ENCODE measurements at places on chromosomes 1 and 21.

GRCh38 chr1:198352975-198353695 is 187.3 kb downstream of the ATP6V1G3 start:
- no peak for DNase-seq

GRCh38 chr1:40582116-40582515 is 50.7 kb downstream of the ZNF684 start:
- DNase-seq, result no peak

GRCh38 chr1:193730017-193730416 is 543.6 kb upstream of the B3GALT2 start:
- no peak for DNase-seq

DNA sequence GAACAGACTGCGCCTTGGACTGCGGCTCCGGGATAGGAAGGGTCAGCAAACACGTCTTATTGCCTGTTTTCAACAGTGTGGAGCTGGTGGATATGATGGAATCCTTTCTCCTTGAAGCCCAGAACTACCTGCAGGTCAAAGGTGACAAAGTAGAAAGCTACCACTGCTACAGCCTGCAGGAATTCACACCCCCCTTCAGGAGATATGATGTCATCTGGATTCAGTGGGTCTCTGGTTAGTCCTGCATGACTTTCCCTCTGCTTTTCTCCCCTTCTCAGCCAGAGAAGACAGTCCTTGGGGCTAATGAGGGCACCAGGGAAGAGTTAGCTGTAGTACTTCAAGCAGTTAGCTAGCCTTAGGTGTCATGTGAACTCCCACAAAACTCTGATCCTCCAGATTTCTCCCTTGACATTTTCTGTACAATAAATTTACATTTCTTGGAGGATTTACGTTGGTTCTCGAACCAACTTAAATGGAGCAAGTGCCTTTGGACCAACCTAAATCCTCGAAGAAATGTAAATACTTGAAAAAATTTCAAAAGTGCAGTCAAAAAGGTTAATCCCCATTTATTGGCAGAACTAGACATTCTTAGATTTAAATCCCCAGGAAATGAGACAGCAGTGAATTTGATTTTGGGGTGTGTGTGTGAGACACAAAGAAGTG is 20.9 kb downstream of the NTMT2 start:
- no peak for DNase-seq

- no peak for DNase-seq
These were observed 136.8 kb upstream of the RUNX3 start for GRCh38 chr1:25066731-25067517.

DNA sequence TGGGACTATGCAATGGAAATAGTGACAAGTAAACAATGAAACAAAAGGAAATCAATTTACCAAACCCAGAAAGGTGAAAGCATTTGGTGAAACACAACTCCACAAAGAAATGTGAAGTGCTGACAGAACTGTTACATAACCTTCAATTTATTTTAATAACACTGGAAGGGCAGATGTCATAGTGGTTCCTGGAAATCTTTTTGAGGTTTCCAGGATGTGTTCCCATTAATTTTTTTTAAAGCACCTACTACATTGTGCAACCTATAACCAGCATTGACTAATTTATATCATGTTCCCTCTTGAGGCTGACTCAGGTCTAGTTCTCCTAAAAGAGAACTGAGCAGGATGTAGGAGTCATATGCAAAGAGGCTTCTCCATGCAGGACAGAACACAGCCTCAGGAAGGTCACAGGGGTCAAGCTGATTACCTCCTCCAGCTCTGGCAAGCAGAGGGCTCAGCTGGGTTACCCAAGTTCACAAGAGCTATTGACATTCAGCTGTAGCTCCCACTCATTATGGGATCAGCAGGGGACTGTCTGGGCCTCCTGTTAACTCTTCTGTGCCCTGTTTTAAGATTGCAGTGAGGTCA is 157.1 kb upstream of the NRIP1 start:
- no peak for DNase-seq

- peak; percentile 34 for DNase-seq
These were observed 55.9 kb downstream of the MRPS6 start for GRCh38 chr21:34129039-34129891.

- no peak for DNase-seq
These were observed 49.1 kb upstream of the ZNF648 start for GRCh38 chr1:182110635-182111034.

DNA sequence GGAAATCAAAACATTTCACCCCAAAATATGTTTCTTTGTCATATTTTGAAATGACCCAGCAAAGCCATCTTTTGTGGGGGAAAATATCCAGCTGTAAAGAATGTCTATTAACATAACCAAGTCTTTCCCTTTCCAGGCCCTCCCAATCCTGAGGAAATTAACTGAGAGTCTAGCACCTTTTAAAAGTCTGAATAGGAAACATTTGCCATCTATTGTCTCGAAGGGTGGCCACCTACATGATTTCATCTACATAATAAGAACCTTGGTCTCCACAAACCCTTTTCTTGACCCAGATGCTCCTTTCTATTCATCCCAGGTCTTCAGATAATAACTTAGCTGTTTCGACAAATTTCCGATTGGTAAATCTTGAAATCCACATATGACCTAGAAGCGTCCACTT is 5.4 kb upstream of the MT1HL1 start:
- DNase-seq, result no peak

DNA sequence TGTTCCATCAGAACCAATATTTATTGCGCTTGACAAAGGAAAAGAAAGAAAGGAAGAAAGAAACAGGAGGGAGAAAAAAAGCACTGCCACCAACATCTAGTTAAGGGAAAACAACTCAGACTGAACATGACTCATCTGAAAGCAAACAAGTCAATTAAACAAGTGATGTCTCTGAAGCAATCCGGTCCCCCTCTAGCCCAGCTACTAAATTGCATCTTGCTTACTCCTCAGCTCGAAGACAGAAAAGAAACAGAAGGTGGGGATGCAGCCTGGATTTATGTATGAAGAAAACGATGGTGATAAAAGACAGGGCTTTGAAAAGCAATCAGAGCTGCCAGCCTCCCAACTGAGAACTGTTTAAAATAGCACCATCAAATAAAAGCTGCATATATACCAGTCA is 188.2 kb downstream of the OMA1 start:
- DNase-seq, result no peak

- peak; percentile 25 for DNase-seq
These were observed 930 bp downstream of the CDC14A start for GRCh38 chr1:100353071-100353801.

DNA sequence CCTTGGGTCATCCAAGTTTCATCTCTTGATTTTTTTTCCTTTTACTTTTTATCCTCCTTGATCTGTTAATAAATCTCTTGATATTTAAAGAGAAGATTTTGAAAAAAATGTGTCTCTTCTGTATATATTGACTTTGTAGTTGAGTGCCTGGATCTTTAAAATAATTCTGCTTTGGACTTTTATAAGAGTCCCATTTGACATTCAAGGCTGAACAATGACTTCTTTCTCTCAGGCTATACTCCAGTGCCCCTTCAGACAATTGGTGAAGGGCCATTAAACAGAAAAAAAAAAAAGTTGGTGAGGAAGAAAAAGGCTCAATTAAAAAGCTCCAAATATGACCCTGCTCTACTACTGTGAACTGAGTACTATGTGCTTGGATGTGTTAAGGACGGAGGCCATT is 40.9 kb upstream of the CITED4 start:
- no peak for DNase-seq

GRCh38 chr1:1282998-1283397 is 2.8 kb downstream of the SCNN1D start:
- no peak for DNase-seq

DNA sequence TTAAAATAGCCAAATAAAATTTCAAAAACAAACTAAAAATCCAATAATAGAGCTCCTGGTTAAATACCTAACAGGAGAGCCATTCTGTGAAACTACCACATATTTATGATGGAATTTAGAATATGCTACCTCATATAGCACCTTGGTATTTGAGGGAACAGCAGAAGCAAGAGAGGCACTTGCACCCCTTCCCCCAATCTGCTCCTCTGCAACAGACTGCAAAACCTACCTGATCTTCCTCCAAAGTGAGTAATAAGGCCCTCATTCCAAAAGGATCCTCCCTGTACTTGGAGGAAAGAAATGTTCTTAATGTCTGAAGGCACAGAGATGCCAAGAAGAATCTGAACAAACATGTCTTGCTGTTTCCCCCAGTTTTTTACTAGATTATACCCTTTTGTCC is 28.1 kb upstream of the RNPC3 start:
- no peak for DNase-seq

- peak; percentile 56 for DNase-seq
These were observed 9.0 kb upstream of the FAM131C start for GRCh38 chr1:16082283-16083038.

DNA sequence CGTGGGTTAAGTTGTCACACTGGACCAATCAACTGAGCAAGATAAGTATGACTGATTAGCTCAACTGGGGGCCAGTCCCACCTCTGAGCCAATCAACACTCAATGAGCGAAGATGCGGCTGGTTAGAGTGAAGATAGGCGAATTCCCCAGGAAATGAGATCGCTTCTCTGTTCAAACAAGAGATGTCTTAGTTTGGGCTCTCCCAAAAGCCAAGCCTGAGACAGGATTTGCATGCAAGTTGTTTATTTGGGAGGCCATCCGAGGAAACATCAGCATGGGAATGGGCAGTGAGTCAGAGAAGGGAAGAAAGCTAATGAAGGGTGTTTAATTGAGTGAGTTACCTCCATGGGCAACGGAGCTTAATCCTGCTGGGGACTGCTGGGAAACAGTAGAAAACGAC is 4.9 kb upstream of the GJB5 start:
- no peak for DNase-seq

- no peak for DNase-seq
These were observed 15.0 kb downstream of the IFFO2 start for GRCh38 chr1:18941221-18942141.

- DNase-seq, result no peak
These were observed 99.9 kb downstream of the BEND5 start for GRCh38 chr1:48676822-48677221.

DNA sequence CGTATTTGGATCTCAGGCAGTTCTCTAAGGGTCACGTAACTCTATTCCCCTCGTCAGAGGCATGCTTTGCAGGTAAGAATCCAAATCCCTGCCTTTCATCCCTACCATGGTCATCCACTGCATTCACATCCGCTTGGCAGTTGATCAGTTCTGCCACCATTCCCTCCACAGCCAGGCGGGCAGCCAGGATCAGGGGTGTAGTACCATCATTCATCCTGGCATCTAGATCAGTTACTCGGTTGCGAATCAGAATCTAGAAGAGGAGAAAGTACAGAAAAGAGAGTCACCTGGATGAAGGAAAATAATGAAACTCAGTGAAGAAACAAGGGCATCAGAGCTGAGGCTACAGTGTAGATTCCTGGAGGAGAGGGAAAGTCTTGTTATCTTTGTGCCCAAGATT is 22.0 kb upstream of the ADAM30 start:
- DNase-seq, result no peak
